ENCODE measurements at places on chromosomes 3 and 15.

DNA sequence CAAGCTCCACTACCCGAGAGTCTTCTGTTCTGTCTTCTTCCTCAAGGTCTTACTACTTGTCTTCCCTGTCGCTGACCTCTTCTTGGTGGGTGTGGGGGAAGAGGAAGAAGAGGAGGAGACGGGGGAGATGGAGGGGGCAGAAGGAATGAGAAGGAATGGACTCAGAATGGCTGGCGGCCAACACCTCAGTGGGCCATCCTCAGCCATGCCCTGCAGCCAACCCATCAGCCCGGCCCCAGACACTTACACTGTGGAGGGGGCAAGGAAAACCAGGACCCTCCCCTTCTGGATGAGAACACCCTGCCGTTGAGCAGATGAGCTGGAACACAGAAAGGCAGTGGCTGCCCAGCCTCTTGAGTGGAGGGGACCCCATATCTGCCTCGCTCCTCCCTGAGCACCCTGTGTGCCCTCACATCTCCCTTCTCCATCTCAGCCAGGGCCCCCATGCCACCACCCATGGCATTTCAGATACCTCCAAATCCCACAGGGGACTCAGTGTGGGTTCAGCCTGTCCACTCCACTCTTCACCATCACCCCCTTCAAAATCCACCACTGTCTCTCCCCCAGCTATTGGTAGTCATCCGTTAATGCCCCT lies 45.5 kb upstream of the PRR23E start:
- no peak for DNase-seq

DNA sequence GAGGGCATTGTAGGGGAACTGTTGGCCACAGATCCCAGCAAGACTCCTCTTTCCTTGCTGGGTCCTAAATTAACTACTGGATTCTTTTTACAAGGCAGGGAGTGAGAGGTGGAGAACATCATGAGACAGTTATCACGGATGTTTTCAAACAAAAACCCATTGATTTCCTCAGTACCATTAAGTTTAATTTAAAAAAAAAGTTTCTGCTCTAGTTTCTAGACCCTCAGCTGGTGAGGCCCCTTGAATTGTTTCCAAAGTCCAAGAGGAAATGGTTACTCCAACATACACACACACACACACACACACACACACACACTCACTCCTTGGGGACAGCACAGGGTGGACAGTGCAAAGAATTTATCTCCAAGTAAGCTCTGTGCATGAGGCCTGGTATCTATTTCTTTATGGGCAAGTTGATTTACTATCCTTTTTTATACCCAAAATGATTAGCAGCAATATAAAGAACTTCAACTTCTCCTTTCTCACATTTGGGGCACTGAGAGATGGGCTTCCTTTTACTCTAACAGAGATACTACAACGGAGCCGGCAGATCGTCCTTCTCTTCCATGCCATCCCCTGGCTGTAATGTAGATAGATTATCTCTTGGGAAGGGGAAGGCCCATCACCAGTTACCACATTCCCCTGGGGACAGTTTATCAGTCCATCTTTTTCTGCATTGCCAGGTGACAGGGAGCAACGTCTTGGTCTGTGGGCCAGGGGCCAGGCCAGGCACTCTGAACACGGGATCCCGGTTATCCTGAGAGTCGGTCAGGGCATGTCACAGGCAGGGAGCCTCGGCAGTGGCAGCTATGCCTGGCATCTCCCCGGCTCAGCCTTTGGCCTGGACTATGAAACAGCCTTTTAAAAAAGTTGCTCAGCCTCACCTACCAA lies 54.7 kb downstream of the CORO2B start:
- no peak for DNase-seq

DNA sequence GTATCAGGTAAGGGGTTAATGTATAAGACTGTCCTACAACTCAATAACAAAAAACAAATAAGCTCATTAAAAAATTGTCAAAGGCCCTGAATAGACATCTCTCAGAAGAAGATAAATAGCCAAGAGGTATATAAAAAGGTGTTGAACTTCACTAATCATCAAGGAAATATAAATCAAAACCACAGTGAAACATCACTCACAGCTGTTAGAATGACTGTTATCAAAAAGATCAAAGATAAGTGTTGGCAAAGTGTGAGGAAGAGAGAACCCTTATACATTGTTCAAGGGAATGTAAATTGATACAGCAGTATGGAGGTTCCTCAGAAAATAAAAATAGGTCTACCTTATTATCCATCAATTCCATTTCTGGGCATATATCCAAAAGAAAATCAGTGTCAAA lies 95.5 kb downstream of the FILIP1L start:
- DNase-seq = no peak

- DNase-seq = no peak
Measured at GRCh38 chr3:142866841-142867631, 21.8 kb downstream of the PCOLCE2 start.

- DNase-seq = no peak
Measured at GRCh38 chr3:40719660-40720287, 195.0 kb downstream of the ZNF621 start.

DNA sequence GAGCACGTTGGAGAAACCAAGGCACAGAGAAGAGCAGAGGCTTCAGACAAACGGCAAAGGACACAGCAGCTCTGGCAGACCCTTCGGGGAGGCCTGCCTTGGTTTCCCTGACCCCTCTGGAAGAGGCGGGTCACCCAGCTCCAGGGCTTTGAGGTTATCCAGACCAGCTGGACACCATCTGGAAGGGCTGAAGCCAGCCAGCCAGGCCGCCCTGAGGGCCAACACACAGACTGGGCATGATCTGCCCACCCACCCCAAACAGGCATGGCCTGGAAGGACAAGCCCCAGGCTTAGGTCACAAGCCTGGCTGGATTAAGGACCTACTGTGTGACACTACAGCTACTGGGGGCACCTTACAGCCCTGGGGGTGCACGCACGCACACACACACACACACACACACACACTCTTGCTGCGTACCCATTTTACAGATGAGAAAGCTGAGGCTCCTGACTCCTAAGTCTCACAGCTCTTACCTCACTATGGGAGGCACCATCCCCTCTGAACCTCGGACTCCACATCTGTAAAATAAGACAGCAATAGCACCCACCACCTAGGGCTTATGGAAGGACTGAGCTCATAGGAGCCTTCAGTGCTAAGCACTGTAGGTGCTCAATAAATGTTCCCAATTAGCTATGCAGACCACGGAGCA lies 10.8 kb downstream of the PLXND1 start:
- no peak for DNase-seq

DNA sequence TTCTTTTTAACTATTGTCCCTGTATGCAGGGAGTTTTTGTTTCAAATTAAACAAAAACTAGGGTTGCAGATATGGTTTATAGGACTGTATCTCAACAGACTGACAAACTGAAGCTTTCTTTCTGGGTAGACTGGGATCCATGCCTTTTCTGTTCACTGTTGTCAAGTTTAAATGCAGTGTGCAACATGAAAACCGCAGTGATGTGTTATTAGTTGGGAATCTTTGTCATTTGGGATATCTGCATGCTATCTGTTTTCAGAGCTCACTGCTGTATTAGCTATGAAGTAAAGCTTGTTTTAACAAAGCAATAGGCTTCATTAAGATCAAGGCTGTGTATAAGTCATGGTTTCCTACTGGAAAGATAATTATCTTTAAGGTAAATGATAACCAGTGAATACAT lies 21.4 kb upstream of the MCF2L2 start:
- DNase-seq = no peak

- no peak for DNase-seq
Measured at GRCh38 chr3:67232642-67233041, 234.5 kb downstream of the KBTBD8 start.

GRCh38 chr15:92903631-92903965 lies 3.5 kb downstream of the CHD2 start:
- DNase-seq = no peak

DNA sequence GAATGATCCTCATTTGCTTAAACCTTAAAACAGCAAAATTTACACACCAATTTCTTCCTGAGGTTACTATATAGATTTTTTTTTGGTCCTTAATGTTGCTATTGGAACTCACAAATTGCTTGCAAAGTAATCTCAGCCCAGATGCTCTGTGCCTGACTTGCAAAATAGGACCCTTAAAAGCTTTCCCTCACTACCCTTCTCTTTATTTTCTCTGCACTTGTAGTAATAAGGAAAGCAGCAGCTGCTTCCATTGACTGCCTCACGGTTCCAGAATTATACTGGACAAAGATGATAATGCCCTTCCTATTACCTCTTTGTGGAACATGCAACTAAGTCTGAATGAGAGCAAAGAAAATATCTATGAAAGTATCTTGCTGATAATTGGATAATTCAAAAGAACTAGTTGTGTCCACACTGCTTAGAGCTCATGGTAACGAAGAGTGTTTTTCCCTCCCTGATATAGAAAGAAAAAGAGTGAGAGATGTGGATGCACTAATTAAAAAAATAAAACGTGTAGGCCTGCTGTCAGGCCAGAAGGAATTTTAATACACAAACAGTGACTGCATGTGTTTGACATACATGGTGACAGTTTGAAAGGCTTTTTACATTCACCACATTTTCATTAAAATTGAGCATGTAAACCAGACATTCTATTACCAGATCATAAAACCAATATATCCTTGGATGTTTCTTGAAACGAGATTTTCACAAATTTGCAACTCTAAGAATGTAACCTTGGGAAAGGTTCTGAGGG lies 783.1 kb downstream of the GBE1 start:
- no peak for DNase-seq

DNA sequence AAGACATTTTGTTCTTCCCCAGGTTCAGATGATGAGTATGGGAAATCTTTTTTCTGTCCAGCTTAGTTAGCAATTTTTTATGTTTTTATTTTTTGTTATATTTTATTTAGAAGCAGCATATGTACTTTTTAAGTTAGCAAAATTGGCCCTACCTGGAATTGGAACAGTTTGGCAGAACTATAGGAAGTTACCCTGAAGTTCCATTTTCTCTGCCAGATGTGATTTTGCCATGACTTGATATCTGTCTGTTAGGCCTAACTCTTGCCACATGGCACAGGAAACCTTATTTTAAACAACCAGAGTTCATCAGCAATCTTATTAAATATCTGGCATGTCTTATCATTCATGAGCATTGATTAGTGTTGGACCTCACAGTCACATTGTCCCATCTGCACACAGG lies 67.1 kb downstream of the ADAMTSL3 start:
- no peak for DNase-seq

DNA sequence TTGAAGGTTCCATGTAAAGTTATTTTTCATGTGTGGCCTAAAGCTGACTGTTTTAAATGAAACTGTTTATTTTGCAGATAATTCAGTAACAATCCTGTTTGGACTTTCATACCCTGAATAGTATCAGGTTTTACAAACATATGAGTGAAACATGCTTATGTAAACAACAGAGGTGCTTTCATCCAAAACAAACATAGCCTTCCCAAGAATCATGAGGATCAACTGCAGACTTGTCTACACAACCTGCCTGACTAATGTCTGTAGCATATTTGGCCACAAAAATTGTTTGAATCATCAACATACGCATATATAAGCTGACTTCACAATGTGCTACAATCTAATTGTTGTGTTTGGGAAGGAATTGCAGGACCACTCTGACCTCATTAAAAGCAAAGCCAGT lies 190.4 kb downstream of the DIPK2A start:
- no peak for DNase-seq

DNA sequence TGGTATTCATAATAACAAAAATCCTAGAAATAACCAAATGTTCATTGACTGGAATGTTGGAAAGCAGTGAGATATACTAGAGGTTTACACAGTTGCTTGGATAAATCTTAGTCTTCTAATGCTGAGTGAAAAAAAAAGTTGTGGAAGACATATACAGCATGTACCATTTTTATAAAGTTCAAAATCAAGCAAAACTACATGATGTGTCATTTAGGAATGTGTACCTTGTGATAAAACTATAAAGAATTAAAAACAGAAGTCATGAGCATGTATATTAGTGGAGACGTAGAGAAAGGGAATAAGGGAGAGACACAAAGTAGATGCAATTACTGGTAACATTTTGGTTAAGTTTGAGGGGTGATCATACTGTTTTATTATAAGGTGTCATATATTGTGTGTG lies 45.2 kb downstream of the FBXL2 start:
- DNase-seq = no peak

GRCh38 chr15:74630284-74631086 lies 14.8 kb downstream of the CLK3 start:
- DNase-seq = no peak

DNA sequence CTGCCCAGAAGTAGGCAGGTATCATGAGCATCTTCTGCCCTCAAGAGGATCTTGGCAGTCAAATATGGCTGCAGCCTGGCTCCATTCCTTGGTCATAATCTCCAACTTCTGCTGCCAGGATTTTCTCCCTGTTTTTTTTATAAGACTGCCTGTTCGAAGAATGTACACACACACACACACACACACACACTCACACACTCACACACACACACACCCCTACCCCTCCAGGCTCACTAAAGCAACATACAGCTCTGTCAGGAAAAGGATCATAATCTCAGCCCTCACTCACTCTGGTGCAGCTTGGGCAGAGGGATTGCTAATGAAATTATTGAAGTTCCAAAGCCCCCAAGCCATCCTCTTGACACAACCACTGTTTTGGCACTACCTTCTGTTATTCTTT lies 129.2 kb upstream of the BFSP2 start:
- DNase-seq = no peak

DNA sequence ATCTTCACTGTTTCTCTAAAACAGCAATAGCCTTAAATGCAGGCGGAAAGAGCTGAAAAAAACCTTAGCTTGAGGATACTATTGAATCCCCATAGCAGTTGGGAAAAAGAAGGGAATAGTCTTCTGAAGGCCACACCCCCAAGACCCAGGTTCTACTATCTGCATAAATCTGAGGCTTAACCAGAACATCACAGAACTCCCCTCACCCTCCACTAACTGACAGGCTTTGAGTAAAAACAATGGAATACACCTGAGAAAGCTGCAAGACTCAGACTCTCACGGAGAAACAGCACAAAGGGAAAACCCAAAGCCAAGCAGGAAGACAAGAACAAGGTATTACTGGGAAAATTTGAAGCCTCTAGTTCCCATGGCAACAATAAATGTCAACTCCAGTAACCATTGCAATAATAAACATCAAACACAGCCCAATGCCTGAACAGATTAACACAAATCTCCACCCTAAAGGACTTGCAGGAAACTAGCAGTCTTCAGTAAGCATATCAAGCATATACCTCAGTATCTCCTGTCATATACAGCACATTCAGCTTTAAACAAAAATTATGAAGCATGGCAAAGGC lies 56.4 kb downstream of the TMCC1 start:
- no peak for DNase-seq

DNA sequence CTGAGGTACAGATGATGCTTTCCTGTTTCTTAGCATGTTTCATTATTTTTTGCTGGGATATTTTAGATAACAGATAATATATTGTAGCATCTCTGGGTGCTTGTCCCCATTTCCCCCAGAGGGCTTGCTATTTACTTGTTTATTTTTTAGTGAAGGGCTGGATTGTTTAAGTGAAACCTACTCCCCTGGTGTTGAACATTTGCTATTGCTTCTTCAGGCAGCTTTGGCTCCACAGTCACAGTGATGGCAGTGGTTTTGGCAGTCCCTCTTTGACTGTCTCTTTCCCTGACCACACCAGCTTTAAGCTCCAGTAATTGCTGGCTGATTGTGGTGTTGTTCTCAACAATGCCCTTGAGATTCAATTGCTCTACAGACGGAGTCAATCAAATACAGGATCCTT lies 128.9 kb downstream of the KLF13 start:
- DNase-seq = no peak
